Activated T-helper 9 cell treated with anti-CD3 and anti-CD28 coated beads, Interleukin-2, amount 50 U/mL, for 16 hours (primary cell): ENCODE measurements at places on chromosomes 2 and 18.

GRCh38 chr2:108454440-108454839, 5.4 kb downstream of the GCC2 start:
- no peak for DNase-seq

GRCh38 chr2:136767030-136767429, 1.7 kb downstream of the THSD7B start:
- no peak for DNase-seq

GRCh38 chr18:58800582-58800981, 64.1 kb upstream of the ZNF532 start:
- DNase-seq = no peak

GRCh38 chr18:28281400-28281799, 104.5 kb upstream of the CDH2 start:
- DNase-seq = no peak

GRCh38 chr2:120898961-120899750, 163.5 kb downstream of the GLI2 start:
- DNase-seq = no peak

DNA sequence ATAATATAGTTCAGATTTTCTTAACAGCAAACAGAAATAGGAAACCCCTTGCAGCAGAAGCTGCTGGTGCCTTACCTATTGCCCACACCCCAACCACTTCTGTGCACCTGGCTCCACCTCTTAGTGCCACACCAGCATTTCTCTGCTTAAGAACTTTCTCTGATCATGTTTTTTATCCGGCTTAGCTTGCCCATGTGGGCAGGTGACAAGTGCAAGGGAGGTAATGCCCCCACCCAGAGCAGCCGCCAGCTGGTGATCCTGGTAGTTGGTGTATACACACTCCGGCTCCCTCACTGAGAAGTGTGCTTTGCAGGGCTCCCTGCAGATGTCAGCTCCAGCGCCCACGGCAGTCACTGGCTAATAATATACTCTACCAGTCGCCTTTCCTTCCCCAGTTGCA, 126.3 kb downstream of the ALPK2 start:
- DNase-seq = no peak

- no peak for DNase-seq
Observed at GRCh38 chr2:72112981-72113846, 34.4 kb downstream of the CYP26B1 start.

DNA sequence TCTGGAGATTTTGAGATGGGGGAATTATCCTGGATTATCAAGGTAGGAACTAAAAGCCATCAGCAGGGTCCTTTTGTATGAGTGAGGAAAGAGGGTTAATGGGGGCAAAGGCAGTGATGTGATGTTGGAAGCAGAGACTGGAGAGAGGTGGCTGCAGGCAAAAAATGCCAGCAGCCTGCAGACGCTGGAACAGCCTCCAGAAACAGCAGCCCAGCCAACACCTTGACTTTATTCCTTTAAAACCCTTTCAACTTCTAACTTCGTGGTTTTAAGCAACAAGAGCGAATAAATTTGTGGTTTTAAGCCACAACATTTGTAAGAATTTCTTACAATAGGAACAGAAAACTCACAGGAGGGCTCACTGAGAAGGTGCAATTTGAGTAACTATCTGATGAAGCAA, 523.1 kb upstream of the HS6ST1 start:
- no peak for DNase-seq

GRCh38 chr2:220696280-220696669, 875.8 kb downstream of the EPHA4 start:
- DNase-seq = no peak
